ENCODE measurements at places on chromosomes 7 and 10.

GRCh38 chr7:80542398-80542797 lies 30.5 kb upstream of the GNAT3 start:
- DNase-seq, result peak; percentile 93

GRCh38 chr7:110868458-110868857 lies 222.5 kb upstream of the LRRN3 start:
- no peak for DNase-seq

DNA sequence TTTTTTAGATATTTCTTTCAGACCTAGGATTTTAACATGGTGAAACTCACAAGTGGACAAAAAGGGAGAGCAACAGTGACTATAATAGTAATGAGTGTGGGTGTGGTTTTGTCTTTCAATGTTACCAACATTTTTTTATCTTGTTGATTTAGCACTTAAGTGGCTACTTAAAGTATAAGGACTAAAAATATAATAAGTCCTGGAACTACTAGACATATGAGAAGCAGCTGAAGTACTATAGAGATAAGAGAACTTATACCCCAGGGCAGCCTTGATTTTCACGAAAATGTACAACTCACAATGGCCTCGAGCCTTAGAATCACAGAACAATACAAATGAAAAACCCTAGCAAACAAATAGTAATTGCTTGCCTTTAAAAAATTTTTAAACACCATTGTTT lies 1151.8 kb downstream of the TYW1 start:
- DNase-seq, result no peak

DNA sequence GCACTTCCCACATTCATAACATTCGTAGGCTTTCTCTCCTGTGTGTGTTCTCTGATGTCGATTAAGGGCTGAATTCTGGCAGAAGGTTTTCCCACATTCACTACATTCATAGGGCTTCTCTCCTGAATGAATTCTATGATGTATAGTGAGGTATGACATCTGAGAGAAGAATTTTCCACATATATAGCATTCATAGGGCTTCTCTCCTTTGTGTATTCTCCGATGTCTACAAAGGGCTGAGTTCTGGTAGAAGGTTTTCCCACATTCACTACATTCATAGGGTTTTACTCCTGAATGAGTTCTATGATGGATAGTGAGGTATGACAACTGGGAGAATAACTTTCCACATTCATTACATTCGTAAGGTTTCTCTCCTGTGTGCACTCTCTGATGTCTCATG lies 15.6 kb downstream of the ZNF12 start:
- no peak for DNase-seq

GRCh38 chr10:113736576-113736975 lies 14.9 kb upstream of the PLEKHS1 start:
- DNase-seq, result peak; percentile 53

DNA sequence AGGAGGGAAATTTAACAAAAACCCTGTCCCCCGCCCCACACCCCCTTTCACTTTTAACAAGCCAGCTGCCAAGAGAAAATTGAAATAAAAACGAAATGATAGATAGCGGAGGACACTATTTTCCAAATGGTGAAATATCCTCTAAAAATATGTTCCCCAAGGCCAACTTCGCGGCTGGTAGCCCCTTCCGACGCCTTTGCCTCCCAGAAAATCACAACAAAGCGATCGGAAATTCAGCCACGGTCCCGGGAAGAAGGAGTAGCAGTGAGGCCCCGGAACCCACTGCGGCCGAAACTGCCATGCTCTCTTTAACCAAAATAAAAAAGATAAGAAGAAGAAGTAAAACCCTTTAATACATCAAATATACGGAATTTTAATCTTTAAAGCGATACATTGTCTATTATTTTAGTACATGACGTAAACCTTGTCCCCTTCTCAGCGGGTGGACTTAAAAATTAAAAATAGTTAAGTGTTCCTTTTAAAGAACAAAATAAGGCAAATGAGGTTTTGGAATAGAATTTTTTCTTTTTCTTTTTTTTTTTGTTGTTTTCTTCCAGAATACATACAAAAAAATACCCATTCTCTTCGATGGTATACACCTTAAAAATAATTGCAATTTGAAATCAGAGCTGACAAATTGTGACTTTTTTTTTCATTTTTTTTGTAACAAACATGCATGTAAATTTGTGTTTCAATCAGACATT lies 3.9 kb downstream of the ZNF503 start:
- DNase-seq, result peak; percentile 51

DNA sequence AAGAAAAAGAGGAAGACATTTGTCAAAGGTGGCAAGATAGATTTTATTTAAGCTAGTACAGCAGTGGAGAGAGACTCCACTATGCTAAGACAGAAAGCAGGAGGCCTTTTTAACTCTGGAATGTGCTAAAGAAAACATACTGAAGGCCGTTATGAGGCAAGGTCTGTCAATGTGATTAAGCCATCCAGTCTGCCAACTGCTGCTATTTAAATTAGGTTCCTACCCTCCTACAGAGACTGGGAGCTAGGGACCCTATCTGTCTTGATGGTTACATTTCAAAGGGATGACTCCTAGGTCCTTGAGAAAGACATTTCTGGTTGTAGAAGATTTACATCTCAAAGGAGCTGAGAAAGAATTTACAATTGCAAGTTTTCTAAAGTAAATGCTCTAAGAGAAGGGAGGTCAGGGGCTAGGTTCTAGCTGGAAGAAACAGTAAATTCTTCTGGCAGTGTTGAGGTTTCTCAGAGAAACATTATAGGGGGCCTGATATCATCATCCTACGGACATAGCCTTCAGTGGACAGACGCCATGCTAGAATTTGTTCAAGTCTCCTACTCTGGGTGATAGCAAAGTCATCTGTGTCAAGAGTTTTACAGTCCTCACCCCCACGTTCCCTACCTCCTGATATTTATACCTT lies 211.6 kb downstream of the PHF14 start:
- DNase-seq, result peak; percentile 67

DNA sequence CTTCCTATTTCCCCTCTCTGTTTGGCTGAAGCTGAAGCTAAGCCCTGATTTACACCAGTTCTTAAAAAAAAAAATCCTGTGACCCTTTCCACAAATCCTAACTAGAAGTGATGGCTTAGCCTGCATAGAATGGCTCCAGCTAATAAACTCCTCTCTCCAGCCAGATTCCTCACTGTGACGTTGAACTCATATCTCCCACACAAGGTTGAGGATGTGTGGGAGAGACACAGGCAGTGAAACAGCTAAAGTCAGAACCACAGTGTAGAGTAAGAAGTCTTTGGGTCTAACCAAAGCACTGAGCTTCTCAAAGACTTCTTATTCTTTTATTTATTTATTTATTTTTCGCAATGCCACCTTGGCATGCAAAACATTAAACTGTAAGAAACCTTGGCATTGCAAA lies 268.3 kb downstream of the SNX13 start:
- no peak for DNase-seq
